Activated naive CD4-positive, alpha-beta T cell treated with anti-CD3 and anti-CD28 coated beads, Interleukin-2, amount 10 ng/mL, durations not matched to agents 7 days and 5 days (primary cell): ENCODE measurements at places on chromosomes 7 and 10.

GRCh38 chr7:41955893-41956675 is 253.2 kb upstream of the INHBA start:
- no peak for DNase-seq

DNA sequence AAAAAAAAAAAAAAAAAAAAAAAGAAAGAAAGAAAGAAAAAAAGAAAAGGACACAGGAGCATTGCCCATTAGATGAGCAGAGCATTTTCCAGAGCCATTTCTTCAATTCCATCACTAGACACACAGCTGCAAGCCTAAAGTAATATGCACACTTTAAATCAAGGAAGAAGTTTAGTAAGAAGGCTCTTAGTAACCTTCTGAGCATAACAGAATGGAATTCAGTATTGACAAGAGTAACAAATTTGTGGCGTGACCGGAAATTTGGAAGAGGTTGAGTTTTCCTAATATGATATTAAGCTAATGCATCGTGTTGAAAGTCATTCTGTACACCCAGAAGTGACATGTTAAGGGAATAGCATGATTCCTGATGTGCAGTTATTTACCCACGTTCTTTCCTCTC is 35.3 kb downstream of the SMURF1 start:
- no peak for DNase-seq

DNA sequence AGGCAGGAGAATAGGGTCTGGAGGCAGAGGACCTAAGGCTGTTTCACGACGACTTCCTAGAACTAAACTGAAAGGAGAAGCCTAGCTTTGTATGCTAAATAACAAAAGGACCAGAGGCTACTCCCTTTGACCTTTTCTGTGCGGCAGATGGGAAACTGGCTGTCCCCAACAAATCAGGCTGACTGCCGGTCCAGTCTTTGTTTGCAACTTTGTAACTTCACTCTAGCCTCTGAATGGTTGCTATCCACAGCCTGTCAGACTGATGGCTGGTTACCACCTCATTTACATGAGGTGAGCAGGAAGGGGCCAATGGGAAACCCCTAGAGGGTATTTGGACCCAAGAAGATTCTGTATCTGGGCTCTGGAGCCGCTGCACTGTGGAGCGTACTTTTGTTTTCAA is 132.6 kb upstream of the SHH start:
- DNase-seq, result no peak

GRCh38 chr10:89427629-89428028 is 13.3 kb downstream of the IFIT5 start:
- no peak for DNase-seq

- no peak for DNase-seq
Measured at GRCh38 chr7:39017369-39017915, 39.7 kb downstream of the POU6F2 start.

- no peak for DNase-seq
Measured at GRCh38 chr10:114172216-114172615, 1.8 kb downstream of the CCDC186 start.

DNA sequence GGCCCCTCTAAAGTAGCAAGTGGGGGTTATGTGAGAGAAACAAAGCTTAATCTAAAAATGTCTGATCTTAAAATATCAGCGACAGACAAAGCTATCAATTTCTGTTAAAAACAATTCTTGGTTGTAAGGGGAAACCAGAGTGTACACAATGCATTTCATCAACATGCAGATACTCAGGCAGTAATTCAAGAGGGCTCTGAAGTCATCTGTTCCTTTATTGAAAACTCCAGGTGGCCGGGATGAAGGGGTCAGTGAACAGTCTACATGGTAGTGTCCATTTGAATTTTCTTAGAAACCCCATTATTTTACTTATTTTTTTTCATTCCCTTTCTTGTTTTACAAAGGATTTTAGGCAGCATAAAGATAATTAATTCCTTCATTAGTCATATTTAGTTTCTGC is 36.7 kb upstream of the BTBD16 start:
- DNase-seq, result no peak

DNA sequence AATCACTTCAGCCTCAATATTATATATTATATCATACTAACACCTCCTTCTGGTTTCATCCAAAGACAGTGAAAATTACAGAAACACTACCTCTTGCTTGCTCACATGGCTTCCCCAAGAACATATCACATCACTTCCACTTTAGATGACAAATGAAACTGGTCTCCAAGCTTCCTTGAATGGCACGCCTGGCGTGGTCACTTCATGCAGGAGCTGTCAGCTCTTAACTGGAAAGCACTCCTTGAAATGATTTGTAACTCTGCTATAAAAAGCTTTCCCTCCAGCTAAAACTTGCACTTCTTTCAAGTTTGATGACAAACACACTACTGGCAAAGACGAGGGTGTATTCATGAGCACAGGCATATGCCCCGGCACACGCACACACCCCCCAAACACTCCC is 84.1 kb upstream of the INHBA start:
- DNase-seq, result no peak

GRCh38 chr7:5423306-5423975 is at the start of gene TNRC18:
TSS of gene TNRC18 (minus strand) at chr7:5423834. CDS start at chr7:5421246, 2,588 bp downstream.
- no peak for DNase-seq

GRCh38 chr10:124688386-124688785 is 55.8 kb downstream of the FAM53B start:
- DNase-seq, result no peak

DNA sequence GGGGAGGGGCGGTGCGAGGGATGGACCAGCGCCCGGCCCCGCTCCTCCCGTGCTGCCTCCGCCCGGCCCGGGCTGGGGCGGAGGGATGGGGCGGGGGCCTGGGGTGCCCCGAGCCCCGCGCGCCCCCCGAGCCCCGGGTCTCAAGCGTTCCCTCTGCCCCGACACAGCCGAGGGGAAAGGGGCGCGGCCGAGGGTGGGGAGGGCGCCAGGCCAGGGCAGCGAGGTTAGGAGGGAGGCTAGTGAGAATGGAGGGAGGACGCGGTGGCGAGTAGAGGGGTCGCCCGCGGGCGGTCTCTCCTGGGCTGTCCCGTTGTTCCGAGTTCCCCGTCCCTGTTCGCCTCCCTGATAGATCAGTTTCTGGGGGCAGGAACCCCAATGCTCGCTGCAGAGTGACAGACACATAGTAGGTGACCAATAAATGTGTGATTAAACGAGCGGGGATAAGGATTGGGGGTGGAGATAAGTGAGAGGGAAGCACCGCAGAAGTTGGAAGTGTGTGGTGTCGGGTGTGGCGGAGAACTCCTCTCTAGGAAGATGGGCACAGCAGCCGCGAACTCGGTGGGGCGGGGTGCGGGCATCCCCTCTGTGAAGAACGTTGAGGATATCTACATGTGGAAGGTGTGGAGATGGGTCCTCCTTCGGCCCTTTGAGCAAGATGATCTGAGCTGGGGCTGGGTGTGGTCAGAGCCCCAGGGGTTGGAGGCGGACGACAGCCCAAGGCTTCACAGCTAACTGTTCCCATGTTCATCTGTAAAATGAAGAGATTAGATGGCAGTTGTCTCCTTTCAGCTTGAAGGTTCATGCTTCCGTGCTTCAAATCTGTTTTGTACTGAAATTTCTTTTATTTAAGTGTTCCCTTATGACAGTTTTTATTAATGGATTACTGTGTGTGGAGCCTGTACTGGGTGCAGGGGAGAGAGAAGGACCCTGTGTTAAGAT is 580 bp downstream of the ZNF775 start:
- peak; percentile 47 for DNase-seq

DNA sequence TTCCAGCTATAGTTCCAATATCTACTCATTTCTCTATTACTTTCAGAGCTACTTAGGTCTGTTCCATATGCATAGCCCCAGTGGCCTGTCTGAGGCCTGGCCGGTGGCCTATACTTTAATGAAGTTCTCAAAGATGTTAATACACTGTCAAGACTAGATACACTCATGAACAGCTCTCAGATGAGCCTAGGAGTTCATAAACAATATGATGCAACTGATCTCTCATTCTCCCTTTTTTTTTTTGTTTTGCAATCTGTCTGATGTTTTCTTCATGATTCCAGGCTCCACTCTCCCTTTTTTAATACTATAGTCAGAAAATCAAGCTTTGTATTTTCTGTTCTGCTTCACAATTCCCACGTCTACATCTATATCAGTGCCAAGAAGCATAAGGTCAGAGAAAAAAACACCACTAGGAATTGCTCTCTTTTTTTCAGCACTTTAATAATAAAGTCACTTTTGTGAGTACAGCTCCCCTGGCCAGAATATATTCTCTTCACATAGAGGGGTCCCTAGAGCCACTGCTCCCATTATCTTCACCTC is 321.0 kb downstream of the C7orf25 start:
- DNase-seq, result no peak

DNA sequence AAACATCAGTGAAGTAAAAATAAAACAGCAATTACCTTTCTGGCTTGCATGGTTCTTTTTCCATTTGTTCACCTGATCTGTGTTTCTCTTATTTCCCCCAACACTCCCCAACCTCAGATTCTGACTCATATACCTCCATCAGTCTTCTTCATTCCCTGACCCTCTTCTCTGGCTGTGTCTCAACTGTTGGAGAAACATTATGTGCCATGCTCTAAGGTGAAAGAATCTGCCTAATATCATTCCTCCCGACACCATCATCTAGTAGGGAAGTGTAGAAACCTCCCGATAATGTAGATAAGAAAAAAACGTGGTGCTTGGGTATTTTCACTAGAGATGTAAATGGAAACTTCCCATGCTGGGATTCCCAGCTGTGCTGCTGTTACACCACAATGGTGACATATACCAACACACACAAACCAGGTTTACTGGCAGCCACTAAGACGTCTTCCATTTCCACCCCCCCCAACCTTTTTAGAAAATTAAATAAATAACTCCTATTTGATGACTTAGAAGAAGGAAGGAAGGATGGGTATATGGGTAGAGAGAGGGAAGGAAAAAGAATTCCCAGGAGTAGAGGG is 63.4 kb downstream of the OSBPL3 start:
- DNase-seq, result no peak

GRCh38 chr7:134512271-134512670 is 15.1 kb upstream of the AKR1B10 start:
- no peak for DNase-seq

GRCh38 chr10:86690231-86690630 is 21.9 kb downstream of the LDB3 start:
- DNase-seq, result no peak

DNA sequence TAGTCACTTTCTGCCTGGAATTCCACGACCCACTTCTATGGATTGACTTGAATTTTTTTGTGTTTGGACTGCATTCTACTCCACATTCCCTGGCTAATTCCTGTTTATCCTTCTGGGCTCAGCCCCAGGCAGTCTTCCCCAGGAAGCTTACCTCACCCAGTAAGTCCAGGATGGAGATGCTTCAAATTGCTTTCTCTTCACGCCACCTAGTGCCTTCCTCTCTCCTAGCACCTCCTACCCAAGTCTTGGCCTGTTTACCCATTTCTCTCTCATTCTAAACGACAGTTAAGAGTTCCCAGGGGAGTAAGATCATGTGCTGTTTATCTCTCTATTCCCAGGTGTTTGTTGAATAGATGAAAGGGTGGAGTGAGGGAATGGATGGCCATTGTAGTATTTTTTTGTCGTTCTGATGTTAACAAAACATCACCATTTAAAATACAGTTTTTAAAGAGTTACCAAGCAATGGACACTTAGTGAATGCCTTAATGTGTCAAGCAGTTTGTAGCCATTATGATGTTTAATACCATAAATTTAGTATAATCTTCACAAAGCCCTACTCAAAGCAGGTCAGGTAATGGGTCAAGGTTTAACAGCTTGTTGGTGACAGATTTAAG is 45.5 kb upstream of the TARP start:
- DNase-seq, result no peak

- no peak for DNase-seq
Measured at GRCh38 chr7:13908667-13909397, 80.6 kb downstream of the ETV1 start.

- no peak for DNase-seq
Measured at GRCh38 chr10:130243015-130243414, 106.8 kb downstream of the GLRX3 start.

DNA sequence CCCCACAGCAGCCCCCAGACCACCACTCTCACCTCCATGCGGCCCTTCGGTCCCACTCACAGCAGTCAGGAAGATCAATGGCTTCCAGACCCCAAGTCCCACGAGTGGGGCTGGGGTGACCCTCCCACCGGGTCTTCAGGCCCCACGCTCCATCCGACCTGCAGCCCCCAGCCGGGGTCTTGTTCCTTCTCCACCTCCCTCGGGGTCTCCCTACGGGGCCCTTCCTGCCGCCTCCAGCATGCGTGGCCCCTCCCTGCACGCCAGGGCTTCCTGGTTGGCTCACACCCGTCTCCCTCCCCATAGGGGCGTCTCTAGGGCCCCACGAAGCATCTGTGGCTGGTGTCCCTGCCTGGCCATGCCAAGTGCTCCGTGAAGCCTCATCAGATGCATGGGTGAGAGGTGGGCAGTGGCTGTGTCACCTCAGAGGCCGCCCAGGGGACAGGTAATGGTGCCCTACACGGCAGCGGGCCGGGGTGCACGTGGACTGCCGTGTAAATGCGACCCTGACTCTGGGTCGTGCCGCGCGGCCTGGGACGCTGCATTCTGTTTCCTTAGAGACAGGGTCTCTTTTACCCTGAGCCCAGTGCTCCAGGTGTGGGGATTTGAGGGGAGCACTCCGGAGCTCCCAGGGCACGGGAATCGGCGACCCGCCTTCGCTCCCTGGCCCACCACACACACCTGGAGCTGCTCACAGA is 19.9 kb downstream of the ADAP1 start:
- no peak for DNase-seq

GRCh38 chr10:48467669-48468068 is 137.2 kb downstream of the ARHGAP22 start:
- peak; percentile 6 for DNase-seq

GRCh38 chr7:143244321-143244720 is 18.9 kb upstream of the GSTK1 start:
- DNase-seq, result no peak

DNA sequence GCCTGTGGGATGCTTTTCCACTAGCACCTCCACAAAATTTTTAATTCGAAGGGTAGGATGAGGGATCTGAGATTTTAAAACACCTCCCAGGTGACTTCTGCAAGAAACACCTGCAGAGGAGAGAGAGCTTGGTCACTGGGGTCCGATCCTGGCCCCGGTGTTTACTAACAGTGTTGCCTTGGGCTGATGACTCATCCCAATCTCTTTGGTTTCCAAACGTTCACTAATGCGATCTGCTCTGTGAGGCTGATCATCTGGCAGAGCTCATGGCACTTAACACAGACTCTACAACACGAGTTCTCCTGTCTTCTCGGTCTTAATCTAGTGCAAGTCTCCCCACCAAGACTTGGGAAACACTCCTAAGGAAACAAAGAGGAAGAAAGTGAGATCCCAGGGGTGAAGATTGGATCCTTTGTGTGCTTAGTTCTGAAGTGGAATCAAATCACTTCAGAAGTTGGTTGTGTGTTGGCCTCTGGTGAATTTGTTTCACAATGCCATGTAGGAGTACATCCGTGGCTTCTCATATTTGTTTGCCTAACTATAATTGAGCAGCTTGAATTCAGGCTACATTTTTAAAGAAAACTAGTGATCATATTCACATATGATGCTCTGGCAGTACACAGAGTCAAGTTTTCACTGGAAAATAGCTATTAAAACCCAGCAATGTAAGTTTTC is 407.9 kb downstream of the NRG3 start:
- no peak for DNase-seq

- no peak for DNase-seq
Measured at GRCh38 chr7:29606287-29606721, 42.7 kb downstream of the PRR15 start.
